ENCODE measurements at places on chromosomes 7 and 10. TPM values are rescaled to one million over a fixed set of nuclear protein-coding genes. Genes with fewer than 3 reads are reported as not detected.

DNA sequence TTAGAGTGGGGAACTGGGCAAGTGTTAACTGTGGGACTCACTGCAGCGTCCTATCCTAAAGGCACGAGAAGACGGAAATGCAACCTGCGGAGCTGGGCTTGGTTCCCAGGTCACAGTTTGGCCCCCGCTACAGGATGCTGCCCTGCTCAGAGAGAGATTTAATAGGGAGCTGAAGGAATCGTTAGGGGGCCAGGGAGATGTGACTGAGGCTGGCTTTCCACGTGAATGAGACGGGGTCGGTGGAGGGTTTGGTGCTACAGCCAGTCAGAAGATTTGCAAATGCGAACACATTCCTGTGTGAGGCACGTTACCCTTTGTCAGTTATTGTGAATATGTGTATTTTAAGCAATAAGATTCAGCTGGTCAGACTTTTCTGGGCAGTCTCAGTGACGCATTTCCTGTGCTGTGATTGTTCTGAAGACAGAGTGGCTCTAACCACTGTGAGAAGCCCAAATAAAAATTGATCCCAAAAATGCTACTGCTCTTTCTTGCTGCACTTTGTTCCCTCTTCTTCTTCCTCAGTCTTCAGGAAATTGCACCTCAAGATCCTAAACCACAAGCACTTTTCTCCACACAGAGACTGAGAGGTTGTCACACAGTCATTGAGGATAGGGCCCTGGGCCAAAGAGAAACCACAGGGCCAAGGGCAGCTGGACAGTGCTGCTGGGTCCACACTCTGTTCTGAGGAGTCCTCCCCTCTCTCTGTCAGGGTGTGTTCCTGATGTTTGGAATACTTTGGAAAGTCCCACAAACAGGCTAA, 21.2 kb downstream of the CYP17A1 start:
- peak overlapping the region; percentile 91 for H3K27ac ChIP-seq
- H3K4me1 ChIP-seq = no peaks in the 10 kb centered on the region
- peaks cover 40% of the 10 kb centered on the region for H3K36me3 ChIP-seq
- H3K27me3 ChIP-seq = no peaks in the 10 kb centered on the region

The ASB10 gene
- 4.0 TPM for total RNA-seq

DNA sequence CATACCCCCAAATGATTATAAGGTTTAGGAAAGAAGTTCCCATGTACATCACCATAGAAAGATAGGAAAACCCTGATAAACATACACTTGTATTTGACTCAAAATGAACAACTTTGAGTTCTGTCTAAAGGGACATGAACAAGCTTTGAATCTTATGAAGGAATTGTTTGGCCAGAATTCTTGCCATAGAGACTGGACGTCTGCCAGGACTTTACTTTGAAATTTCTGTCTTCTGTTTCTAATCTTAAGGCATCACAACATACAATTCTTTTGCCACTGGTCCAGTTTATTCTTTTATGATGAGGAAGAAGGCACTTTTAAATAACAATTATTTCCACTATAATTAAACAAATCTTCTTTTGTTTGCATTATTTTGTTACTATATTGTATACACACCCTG, 26.2 kb upstream of the CYP26C1 start:
- H3K4me1 ChIP-seq = no peaks in the 10 kb centered on the region
- no peak overlapping the region for H3K27ac ChIP-seq
- no peaks in the 10 kb centered on the region for H3K27me3 ChIP-seq
- no peak for DNase-seq
- H3K36me3 ChIP-seq = no peaks in the 10 kb centered on the region

The BTBD16 gene
- not detected for total RNA-seq

The NEBL gene
- 550 TPM for total RNA-seq

DNA sequence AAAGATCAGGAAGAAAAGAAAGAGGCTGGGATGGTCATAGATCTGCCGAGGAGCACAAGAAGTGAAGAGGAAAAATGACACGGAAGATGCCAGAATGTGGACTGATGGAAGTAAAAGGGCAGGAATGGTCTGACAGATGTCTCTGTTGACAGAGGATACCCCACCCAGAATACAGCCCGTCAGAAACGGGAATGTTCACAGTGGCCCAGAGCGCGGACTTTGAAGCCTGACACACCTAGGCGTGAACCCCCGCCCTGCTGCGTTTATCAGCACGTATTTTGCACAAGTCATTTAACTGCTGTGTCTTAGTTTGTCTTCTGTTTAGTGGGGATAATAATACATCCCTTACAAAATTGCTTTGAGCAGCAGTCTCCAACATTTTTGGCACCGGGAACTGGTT, 27.1 kb downstream of the AKR1B1 start:
- H3K4me1 ChIP-seq = peaks cover 15% of the 10 kb centered on the region
- H3K4me3 ChIP-seq = peak overlapping the region; percentile 44
- H3K27me3 ChIP-seq = no peaks in the 10 kb centered on the region
- peak overlapping the region; percentile 84 for H3K27ac ChIP-seq

The ZNF425 gene
- 1.3 TPM for total RNA-seq

The MRLN gene
- not detected for total RNA-seq

All from right atrium auricular region (tissue), 2 donors.